ENCODE measurements at places on chromosomes 13 and 19.

DNA sequence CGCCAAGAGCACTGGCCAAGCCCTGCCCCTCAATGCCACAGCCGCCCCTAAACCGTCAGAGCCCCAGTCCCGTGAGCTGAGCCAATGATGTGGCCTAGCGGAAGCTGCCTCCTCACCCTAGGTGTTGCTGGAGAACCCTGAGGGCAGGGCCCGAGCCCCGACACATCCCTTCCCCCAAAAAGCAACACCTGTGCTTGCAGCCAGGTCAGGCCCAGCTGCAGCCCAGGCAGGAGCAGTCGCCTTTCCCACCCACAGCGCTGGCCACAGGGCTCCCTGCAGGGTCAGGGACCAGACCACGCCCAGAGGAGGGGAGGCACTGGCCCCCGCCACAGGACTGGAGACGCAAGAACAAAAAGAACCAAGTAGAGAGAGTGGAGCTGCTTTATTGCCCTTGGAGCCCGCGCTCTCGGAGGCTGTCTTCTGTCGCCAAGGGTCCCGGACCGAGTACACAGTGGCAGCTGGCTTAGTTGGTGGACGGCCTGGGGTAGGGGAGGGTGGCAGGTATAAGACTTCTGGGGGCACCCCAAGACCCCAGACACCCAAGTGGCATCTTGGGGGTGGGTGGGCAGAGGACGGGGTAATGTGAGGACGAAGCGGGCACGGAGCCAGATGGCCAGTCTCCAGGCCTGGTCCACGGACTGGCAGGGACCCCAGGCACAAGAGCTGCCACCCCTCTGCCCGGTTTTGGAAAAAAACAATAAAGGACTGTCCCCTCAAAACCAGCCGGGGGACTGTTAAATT is 3.3 kb downstream of the P2RY11 start:
- no peak for DNase-seq

GRCh38 chr13:46615888-46616531 is 63.0 kb downstream of the LRCH1 start:
- no peak for DNase-seq

DNA sequence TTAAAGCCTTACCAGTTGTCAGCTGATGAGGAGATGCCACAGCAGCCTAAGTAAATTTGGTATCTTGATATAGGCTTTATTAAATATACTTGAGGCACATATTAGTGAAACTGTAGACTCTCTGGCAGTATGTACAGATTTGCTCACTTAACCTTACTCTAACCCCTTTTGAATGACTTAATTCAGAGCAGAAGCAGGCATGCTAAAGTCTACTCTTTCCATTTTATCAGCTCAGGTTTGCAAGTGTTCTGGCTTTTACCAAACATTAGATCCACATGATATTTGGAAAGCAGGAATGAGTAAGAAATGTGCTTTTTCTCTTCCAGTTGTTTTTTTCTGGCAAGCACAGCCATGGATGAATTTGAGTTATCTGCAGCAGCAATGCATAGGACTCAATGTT is 541.0 kb upstream of the PCDH9 start:
- no peak for DNase-seq

- DNase-seq = no peak
Measured at GRCh38 chr19:3710265-3710812, 2.2 kb downstream of the TJP3 start.

GRCh38 chr19:15452111-15453047 is 2.6 kb upstream of the WIZ start:
- DNase-seq = no peak

GRCh38 chr13:44368062-44368591 is 5.5 kb upstream of the SERP2 start:
- no peak for DNase-seq

DNA sequence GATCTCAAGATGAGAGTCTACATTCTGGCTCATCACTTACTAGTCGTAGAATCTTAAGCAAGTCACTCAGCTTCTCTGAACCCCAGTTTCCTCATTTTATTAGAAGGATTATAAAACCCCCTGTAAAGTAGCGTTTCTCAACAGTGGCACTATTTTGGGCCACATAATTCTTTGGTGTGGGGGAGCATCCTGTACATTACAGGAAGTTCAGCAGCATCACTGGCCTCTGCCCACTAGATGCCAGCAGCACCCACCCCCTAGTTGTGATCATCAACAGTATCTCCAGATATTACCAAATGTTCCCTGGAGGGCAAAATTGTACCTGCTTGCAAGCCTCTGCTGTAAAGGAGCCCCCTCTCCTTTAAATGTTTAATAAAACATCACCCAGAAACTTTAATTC is 22.6 kb downstream of the STARD13 start:
- no peak for DNase-seq

Data from stimulated activated CD8-positive, alpha-beta memory T cell treated with anti-CD3 and anti-CD28 coated beads, Interleukin-4, amount 100 ng/mL, for 1 hour (primary cell).